Activated CD4-positive, alpha-beta memory T cell treated with anti-CD3 and anti-CD28 coated beads, Interleukin-2, amount 10 ng/mL, durations not matched to agents 7 days and 5 days (primary cell): ENCODE measurements at places on chromosomes 2 and 18. TPM values are rescaled to one million over a fixed set of nuclear protein-coding genes. Genes with fewer than 3 reads are reported as not detected.
A peak's percentile ranks its signal among the peaks of the same experiment; 100 is the strongest.

KIAA1328 gene
- total RNA-seq, result 8.6 TPM

PROKR1 gene
- total RNA-seq, result not detected

- H3K4me3 ChIP-seq, result no peak overlapping the region
- H3K27ac ChIP-seq, result no peak overlapping the region
- H3K4me1 ChIP-seq, result no peaks in the 10 kb centered on the region
- DNase-seq, result no peak
- no peaks in the 10 kb centered on the region for H3K36me3 ChIP-seq
- no peaks in the 10 kb centered on the region for H3K27me3 ChIP-seq
These were observed 916.0 kb upstream of the CELF4 start for GRCh38 chr18:38481576-38481975.

AGXT gene
- not detected for total RNA-seq

- H3K4me3 ChIP-seq, result no peak overlapping the region
- no peaks in the 10 kb centered on the region for H3K4me1 ChIP-seq
- H3K27ac ChIP-seq, result no peak overlapping the region
- H3K27me3 ChIP-seq, result peaks cover 12% of the 10 kb centered on the region
- DNase-seq, result no peak
These were observed 13.1 kb downstream of the CLEC4F start for GRCh38 chr2:70807102-70807827.

DNA sequence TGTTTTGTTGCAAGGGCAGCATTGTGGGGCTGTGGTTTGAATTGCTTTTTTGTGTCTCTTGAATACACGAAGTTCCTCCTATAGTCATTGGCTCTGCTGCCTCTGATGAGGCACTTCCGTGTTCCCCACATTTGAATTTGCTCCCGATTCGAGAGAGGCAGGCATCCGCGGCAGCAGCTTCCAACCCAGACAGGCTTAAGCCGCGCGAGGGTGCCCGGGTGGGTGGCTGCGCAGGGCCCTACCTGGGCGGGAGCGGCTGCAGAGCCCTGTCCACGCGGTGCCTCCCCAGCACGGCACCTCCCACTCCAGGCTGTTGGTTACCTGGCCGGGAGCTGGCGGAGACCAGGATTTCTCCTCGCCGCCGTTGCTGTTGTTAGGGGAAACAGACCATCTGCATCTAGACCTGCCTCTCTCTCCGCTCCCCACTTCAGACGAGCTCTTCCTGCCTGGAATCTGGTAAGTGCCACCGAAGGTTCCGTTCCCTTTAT lies 151.3 kb downstream of the NEDD4L start:
- peaks cover 11% of the 10 kb centered on the region for H3K4me1 ChIP-seq
- no peak for DNase-seq
- H3K27me3 ChIP-seq, result peaks cover 18% of the 10 kb centered on the region
- H3K27ac ChIP-seq, result no peak overlapping the region
- H3K36me3 ChIP-seq, result no peaks in the 10 kb centered on the region
- H3K4me3 ChIP-seq, result peak overlapping the region; percentile 70

DNA sequence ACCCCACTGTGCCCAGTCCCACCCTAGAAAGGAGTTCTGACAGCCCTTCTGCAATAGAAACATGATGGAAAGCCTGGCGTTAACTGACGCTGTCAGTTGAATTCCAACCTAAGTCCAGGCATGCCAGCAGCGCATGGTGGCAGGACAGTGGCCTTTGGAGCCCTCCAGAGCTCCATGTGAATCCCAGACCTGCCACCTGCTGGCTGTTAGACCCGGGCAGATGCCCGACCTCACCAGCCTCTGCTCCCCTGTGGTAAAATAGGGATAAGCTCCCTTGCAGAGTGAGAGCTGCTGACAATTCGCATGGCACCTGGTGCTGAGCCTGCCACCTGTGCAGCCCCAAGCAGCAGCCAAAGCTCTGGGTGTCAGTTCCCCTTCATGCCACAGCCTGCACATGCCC lies 138.6 kb downstream of the LOXHD1 start:
- H3K27me3 ChIP-seq, result peaks cover 8% of the 10 kb centered on the region
- no peaks in the 10 kb centered on the region for H3K36me3 ChIP-seq
- DNase-seq, result no peak
- H3K27ac ChIP-seq, result no peak overlapping the region

DNA sequence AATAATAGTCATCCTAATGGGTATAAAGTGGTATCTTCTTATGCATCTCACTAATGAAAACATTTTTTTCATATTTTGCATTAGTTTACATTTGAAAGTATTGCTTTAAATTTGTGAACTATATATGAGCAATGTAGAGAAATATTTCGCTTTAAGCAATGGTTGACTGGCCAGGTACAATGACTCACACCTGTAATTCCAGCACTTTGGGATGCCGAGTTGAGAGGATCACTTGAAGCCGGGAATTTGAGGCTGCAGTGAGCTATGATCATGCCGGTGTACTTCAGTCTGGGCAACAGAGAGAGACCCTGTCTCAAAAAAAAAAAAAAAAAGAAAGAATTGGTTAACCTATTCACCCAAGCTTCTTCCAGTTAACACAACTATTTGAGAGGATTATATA lies 15.1 kb downstream of the ZCCHC2 start:
- no peak for DNase-seq
- peaks cover 46% of the 10 kb centered on the region for H3K36me3 ChIP-seq
- no peaks in the 10 kb centered on the region for H3K27me3 ChIP-seq
- H3K4me1 ChIP-seq, result peaks cover 34% of the 10 kb centered on the region
- H3K4me3 ChIP-seq, result no peak overlapping the region

DNA sequence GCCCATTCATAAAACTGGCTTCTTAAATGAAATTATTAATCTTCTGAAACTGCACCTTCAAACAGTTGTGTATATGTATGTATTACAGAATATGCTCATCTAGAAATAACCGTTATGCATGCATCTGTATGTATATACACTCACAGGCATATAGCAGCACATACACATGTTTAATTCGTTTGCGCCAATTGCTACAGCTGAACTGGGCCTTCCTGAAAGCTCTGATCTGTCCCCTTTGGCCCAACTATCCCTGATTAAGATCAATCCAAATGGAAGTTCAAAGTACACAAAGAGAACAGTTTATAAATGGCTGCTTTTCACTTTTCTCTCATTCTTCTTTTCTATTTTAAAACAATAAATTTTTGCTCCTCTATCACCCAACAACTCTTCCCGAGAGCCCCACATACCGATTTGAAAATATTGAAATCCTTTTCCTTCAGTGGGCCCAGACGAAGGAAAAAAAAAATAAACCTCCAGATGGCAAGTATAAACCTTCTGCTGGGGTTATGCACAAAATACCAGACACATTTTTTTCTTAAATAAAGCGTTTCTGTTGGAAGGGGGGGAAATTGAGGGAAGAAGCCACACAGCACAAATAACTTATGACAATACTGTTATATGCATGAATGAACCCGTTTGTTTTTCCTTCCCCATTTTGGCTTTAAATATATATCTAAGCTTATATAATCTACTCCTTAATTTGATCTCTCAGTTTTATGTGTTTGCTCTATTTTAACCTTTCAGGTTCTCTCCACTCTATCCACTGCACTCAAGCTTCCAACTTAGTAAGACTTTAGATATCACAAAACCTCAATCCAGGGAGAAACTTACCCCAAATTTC lies 267.3 kb downstream of the TCF4 start:
- H3K4me1 ChIP-seq, result peaks cover 5% of the 10 kb centered on the region
- no peak overlapping the region for H3K27ac ChIP-seq
- no peak overlapping the region for H3K4me3 ChIP-seq

GPAT2 gene
- total RNA-seq, result 6.9 TPM

- no peak for DNase-seq
- peak overlapping the region; percentile 12 for H3K4me3 ChIP-seq
- peaks cover 89% of the 10 kb centered on the region for H3K4me1 ChIP-seq
- H3K27ac ChIP-seq, result peak overlapping the region; percentile 89
These were observed 28.2 kb downstream of the CYTIP start for GRCh38 chr2:157415591-157416101.

- H3K36me3 ChIP-seq, result no peaks in the 10 kb centered on the region
- no peaks in the 10 kb centered on the region for H3K27me3 ChIP-seq
- H3K4me1 ChIP-seq, result no peaks in the 10 kb centered on the region
- H3K4me3 ChIP-seq, result no peak overlapping the region
- no peak for DNase-seq
- no peak overlapping the region for H3K27ac ChIP-seq
These were observed 641.7 kb upstream of the ZEB2 start for GRCh38 chr2:145161656-145162055.

GRCh38 chr2:121018136-121019061 lies 266.6 kb downstream of the TFCP2L1 start:
- peaks cover 7% of the 10 kb centered on the region for H3K27me3 ChIP-seq
- H3K27ac ChIP-seq, result no peak overlapping the region
- no peaks in the 10 kb centered on the region for H3K4me1 ChIP-seq
- H3K4me3 ChIP-seq, result no peak overlapping the region
- no peak for DNase-seq

DNA sequence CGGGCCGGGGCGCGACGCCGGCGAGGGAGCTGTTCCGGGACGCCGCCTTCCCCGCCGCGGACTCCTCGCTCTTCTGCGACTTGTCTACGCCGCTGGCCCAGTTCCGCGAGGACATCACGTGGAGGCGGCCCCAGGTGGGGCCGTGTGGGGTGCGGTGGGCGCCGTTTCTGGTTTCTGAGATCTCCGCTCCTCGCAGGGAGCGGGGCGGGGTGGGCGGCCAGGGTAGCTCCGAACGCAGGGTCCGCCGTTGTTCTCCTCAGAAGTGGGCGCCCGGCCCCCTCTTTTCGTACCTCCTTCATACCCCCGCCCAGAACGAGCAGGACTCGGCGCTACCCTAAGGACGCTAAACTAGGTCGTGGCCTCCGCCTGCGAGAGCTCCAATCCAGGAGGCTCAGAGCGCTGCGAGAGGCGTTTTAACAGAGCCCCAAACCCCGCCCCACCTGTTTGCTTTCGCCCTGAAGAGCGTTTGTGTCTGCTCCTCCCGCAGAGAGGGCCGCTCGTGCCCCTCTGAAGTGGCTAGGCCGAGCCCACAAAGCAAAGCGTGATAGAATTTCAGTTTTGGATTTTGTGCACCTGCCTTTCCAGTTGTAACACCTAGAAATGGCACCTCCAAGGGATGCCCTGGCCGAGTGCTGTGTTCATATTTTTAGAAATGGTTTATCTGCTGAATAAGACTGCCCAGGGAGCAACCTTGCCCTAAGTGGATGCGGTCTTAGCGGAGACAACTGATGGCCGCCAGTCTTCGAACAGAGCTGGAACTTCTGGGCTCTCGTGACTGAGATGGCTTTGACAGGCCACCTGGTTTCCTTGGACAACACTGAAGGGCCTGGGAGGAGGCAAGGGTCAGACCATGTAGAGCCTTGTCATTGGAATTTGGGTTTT lies 626 bp downstream of the CAPN10 start:
- peak; percentile 69 for DNase-seq
- peak overlapping the region; percentile 89 for H3K27ac ChIP-seq
- H3K36me3 ChIP-seq, result peaks cover 23% of the 10 kb centered on the region
- no peaks in the 10 kb centered on the region for H3K27me3 ChIP-seq
- peaks cover 54% of the 10 kb centered on the region for H3K4me1 ChIP-seq

SAP130 gene
- total RNA-seq, result 36.6 TPM

CCDC178 gene
- total RNA-seq, result not detected

DNA sequence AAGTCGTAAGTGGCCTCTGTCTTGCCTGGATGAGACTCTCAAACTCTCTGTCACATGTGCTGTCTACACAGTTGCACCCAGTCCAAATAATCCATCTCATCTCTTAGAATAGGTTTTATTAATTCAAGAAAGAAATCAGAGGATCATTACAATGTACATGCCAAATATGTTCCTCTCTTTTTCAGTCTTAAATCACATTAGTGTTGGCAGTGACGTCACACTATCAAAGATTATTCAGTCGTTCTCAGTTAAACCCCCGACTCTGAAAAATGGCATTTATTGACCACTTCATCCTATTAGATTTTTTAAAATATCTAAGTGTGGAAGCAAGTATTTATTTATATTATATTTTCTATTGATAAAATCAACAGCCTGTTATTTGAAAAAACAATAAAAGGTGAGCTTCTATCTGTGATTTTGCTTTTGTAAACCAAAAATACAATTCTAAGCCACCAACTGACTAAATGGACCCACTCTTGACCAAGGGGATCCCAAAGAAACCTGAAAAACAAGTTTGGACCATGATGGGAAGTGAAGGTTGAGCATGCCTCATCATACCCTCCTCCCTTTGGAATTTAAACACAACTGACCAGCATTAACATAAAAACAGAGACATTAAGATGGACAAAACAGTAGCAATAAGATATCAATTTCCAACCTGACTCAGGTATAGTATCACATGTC lies 1894.4 kb upstream of the LRRTM1 start:
- H3K4me1 ChIP-seq, result no peaks in the 10 kb centered on the region
- no peak overlapping the region for H3K27ac ChIP-seq
- H3K4me3 ChIP-seq, result no peak overlapping the region
- no peaks in the 10 kb centered on the region for H3K36me3 ChIP-seq
- H3K27me3 ChIP-seq, result no peaks in the 10 kb centered on the region
